ENCODE measurements at places on chromosomes 1 and 21. TPM values are rescaled to one million over a fixed set of nuclear protein-coding genes. Genes with fewer than 3 reads are reported as not detected.

GRCh38 chr1:30744060-30744756, 13.4 kb downstream of the LAPTM5 start:
- no peak for DNase-seq

DNA sequence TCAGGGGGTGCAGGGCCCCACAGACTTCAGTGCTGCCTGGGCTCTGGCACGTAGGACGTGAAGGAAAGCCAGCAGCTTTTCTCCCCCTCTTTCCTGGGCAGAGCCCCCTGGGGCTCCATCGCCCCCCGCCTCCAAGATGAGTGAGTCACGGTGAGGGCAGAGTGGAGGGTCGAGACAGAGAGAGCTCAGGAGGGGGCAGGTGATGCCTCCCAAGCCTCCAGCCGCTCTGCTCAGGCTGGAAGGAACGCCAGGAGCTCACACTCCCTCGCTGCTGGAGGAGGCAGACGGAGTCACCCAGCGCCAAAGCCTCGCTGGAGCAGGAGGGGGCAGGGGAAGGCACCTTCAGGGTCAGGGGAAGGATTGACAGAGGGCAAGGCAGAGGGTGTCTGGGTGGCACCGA, 119.5 kb downstream of the CASZ1 start:
- DNase-seq = no peak

DNA sequence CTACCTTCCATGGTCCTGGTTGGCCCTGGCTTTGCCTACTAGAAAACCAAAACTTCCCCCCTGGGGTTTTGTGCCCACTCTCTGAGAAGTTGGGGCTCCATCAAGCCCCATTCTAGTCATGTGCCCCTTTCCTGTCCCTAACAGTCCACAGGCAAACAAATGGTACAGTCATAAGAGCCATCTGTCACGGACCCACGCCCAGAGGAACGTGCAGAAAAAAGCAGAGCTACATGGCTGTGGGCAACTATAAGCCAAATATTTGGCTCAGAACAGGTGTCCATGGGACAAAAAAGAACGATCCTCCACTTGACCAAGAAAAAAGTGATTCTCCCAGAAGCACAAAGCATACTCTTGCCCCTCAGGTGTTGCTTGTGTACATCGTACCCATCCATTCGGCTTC, 14.6 kb upstream of the TRNAU1AP start:
- DNase-seq = no peak

GRCh38 chr1:68231627-68232288, 565 bp downstream of the WLS start:
- DNase-seq = peak; percentile 71

The TSPAN2 gene
- 1.7 TPM for total RNA-seq

GRCh38 chr21:41964171-41964570, 10.4 kb upstream of the C2CD2 start:
- no peak for DNase-seq

DNA sequence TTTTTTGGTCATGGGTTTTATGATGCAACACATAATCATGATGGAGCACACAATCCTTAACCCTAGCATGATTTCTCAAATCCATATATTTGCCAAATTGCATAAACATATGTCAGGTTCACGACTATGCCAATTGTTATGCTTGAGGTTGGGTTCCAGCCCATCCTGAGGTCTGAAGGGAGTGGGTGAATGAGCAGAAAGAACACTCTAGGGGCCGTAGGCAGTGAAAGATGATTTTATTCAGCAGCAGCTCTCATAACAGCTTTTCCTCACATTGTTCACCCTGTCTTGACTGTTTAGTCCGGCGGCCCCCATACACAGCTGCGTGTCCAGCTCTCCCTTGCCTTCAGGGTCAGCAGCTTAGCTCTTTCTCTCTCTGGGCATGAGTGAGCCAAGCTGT, 627.7 kb downstream of the PLA2G4A start:
- DNase-seq = no peak

The NBPF3 gene
- 7.8 TPM for total RNA-seq

- no peak for DNase-seq
These were observed 93.0 kb downstream of the DYRK1A start for GRCh38 chr21:37459575-37459974.

The HSPG2 gene
- total RNA-seq = 123 TPM

DNA sequence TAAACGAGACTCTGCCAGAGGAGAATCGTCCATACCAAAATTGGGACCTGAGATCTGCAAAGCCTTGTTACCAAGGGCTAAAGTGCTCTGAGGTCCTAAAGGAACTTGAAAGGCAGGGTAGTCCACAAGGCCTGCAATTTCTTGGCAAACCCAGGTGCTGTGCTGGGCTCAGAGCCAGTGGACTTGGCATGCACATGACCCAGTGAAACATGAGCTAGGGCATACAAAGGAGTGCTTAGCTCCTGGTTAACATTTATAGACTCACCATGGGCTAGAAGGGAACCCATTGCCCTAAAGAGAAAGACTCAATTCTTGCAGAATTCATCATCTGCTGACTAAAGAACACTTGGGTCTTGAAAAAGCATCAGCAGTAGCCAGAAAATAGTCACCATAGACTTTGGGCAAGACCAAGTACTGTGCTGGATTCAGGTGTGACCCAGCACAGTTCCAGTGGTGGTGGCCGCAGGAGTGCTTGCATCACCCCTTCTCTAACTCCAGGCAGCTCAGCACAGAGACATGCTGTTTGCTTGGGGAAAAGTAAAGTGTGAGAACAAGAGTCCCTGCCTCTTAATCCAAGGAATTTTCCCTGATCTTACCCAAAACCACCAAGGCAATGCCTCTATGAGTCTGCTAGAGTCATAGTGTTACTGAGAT, 1069.4 kb upstream of the ADGRL2 start:
- DNase-seq = no peak

DNA sequence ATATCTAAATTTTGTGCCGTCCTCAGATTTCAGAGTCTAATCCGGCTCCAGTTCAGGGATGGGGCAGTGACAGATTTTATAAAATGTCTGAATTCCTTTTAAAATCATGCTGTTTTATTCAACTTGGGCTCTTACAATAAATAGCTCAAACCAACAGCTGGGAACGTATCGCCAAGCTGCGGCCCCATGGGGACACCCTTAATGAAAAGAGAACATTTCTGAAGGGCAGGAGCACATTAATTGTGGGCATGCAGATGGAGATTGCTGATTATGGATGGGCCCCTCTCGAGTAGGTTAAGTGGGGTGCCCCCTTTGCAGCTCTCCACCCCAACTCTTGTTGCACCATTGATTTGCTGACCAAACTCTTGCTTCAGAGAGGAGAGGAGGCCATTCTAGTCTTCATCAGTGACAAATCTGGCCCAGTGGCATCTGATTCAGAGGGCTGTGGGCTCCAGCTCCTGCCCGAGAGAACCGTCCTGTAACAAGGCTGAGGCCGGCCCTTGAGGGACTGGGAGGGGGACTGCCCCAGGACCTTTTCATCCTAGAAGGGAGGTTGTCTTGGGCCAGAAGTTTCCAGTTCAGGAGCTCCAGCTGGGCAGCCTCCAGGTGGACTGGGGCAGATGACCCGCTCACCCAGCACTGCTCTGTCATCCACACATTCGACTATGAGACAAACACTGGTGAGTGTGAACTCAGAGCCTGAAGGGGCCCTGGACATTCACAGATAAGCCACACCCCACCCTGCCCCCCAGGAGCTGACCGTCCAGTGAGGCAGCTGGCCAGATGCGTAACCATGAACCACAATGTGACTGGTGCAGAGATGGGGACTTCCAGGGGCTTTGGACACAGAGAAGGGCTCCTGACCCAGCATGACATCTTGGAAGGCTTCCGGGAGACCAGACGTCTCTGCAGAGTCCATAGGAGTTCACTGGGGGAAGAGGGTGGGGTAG, 55.1 kb upstream of the TMEM51 start:
- DNase-seq = no peak

DNA sequence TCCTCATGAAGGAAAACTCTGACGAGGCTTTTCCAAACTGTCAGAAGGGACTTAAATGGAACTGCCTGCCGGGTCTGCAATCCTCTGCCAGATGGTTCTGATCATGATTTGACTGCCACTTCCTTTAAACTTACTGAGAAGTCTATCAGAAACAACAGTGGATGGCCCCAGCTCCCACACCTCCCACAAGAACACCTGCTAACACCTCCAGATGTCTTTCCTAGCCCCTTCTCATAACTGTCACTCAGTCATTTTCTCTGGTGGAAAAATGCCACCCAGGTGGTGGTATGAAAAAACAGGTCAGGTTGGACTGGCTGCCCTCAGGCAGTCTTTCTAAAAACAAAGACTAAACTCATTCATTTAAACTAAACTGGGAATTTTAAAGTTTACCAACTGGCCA, 66.7 kb upstream of the ABCD3 start:
- no peak for DNase-seq

The DNAJC11 gene
- total RNA-seq = 10.1 TPM

- no peak for DNase-seq
These were observed 30.7 kb downstream of the MGST3 start for GRCh38 chr1:165661703-165662102.
